ENCODE measurements at places on chromosomes 12 and 14. TPM values are rescaled to one million over a fixed set of nuclear protein-coding genes. Genes with fewer than 3 reads are reported as not detected.

The GPATCH2L gene
- total RNA-seq = 38.8 TPM

The TPH2 gene
- not detected for total RNA-seq

The MLF2 gene
- total RNA-seq = 165 TPM

The PRB2 gene
- total RNA-seq = not detected

The EFS gene
- 4.1 TPM for total RNA-seq

The MUCL1 gene
- total RNA-seq = not detected

DNA sequence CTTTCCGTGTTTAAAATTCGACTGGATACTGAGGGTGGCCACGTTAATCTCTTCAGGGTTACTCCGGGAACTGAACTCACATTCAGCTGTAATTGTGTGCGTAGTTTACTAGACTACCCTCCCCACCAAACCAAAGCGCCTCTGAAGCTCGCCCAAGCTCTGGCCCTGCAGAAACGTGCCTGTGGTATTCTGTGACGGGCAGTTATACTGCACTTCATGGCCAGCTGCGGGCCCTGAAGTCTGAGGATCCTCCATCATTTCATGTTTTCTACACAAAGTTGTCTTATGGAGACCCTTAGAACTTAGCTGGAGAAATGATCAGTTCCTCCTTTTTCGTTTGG lies 688 bp downstream of the ZNF26 start:
- H3K4me3 ChIP-seq = peak overlapping the region; percentile 98
- no peaks in the 10 kb centered on the region for H3K36me3 ChIP-seq
- no peaks in the 10 kb centered on the region for H3K27me3 ChIP-seq
- DNase-seq = no peak

DNA sequence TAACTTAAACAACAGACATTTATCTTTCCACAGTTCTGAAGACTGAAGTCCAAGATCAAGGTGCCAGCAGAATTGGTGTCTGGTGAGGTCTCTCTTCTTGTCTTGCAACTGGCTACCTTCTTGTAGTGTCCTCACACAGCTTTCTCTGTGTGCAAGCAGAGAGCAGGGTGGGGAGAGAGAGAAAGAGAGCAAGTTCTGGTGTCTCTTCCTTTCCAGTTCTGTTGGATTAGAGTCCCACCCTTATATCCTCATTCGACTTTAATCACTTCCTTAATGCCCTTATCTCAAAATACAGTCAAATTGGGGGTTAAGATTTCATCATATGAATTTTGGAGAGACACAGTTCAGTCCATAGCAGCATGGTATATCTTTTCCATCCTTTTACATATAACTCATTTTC lies 40.8 kb downstream of the DYRK2 start:
- no peaks in the 10 kb centered on the region for H3K27me3 ChIP-seq
- no peaks in the 10 kb centered on the region for H3K36me3 ChIP-seq
- no peak overlapping the region for H3K4me3 ChIP-seq
- no peak overlapping the region for H3K27ac ChIP-seq
- no peak for DNase-seq

- no peaks in the 10 kb centered on the region for H3K27me3 ChIP-seq
- no peak for DNase-seq
- peaks cover 10% of the 10 kb centered on the region for H3K4me1 ChIP-seq
- H3K36me3 ChIP-seq = no peaks in the 10 kb centered on the region
- H3K4me3 ChIP-seq = no peak overlapping the region
- no peak overlapping the region for H3K27ac ChIP-seq
Observed at GRCh38 chr12:54442961-54443360, 23.9 kb upstream of the ITGA5 start.

- no peak overlapping the region for H3K27ac ChIP-seq
- no peaks in the 10 kb centered on the region for H3K27me3 ChIP-seq
- H3K4me1 ChIP-seq = peaks cover 4% of the 10 kb centered on the region
- no peaks in the 10 kb centered on the region for H3K36me3 ChIP-seq
Observed at GRCh38 chr12:68790952-68791234, 17.1 kb upstream of the MDM2 start.

- H3K36me3 ChIP-seq = peaks cover 27% of the 10 kb centered on the region
- H3K27me3 ChIP-seq = no peaks in the 10 kb centered on the region
- no peak overlapping the region for H3K4me3 ChIP-seq
- H3K27ac ChIP-seq = peak overlapping the region; percentile 93
- H3K4me1 ChIP-seq = peaks cover 29% of the 10 kb centered on the region
Observed at GRCh38 chr14:90408713-90409112, 11.9 kb downstream of the CALM1 start.

DNA sequence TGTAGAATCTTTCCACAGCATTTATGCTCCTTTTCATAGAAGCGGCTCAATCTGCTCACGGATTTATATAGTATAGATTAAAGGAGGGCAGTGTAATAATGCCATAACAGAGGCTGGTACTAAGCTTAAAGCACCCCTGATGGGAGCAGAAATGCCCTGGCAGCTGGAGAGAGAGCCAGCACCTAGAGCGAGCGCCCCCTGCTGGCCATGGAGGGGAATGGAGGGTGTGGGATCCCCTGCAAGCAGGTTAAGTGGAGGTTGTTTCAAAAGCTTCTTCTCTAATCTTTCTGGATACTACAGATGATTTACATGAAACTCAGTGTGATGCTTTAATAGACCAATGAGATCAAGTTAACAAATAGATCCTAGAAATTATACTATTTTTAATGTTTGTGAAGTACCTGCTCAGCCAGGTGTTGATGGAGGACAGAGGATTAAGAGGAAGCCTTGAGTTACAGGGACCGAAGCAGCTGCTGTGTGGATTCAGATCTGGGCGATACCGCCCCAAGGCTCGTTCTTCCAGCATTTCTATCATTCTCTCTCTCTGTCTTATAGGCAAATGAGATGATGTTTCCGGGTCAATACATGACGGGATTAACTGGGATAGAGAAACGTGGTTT lies 1519.3 kb upstream of the TMEM132C start:
- H3K36me3 ChIP-seq = no peaks in the 10 kb centered on the region
- H3K4me3 ChIP-seq = no peak overlapping the region
- H3K27me3 ChIP-seq = no peaks in the 10 kb centered on the region
- no peak overlapping the region for H3K27ac ChIP-seq

DNA sequence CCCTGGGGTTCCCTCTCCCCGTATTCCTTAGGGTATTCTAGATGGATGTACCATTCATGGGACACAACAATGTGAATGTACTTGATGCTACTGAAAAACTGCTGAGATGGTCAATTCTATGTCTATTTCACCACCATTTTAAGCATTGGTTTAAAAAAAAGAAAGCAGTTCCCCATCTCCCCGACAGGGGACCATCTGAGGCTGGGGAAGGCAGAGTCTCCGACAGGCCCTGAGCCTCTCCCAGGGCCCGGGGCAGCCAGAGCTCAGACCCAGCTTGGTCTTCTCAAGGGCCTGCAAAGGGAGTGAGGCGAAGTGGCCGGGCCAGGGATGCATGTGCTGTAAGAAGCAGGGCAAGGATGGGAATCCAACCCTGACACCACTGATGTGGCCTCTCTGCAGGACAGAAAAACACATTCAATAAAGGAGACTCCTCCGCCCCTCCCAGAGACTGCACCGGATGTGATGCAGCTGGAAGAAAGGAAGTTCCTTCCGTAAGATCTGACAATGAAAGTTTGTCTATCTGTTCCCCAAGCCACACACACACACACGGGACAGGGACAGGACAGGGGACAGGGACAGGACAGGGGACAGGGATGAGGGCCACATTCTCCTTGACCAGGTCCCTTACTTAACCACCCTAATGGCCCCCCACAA lies 234.1 kb downstream of the BCL11B start:
- no peak overlapping the region for H3K4me3 ChIP-seq
- no peaks in the 10 kb centered on the region for H3K27me3 ChIP-seq
- H3K27ac ChIP-seq = no peak overlapping the region

DNA sequence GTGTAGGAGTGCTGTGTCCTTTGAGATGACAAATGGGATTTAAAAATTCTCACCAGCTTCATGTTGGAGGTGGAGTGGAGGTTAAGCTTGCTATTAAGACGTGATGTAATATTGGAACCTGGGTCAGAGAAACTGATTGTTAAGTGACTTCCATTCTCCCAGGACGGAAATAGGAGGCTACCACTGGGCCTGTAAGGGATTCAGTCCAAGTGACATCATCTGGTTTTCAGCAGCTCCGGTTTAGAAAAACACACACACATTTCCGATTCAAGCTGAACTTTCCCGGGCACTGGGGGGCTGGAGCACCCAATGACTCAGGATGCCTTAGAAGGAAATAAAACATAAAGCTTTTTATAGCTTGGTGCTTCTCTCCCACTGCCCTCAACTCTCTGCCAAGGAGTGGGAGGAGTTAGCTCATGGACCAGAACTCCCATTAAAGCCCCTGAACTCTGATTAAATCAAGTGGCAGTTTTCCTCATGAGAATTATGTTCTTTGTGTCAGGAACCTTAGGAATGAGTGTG lies 12.4 kb downstream of the CALM1 start:
- H3K4me3 ChIP-seq = no peak overlapping the region
- H3K36me3 ChIP-seq = peaks cover 22% of the 10 kb centered on the region
- H3K27me3 ChIP-seq = no peaks in the 10 kb centered on the region
